ENCODE measurements at places on chromosomes 13 and 19.

GRCh38 chr19:52170863-52171320, 529 bp downstream of the ZNF836 start:
- DNase-seq, result no peak

GRCh38 chr13:81058211-81058915, 717.4 kb upstream of the SPRY2 start:
- DNase-seq, result no peak

GRCh38 chr13:98313023-98313921, 136.2 kb upstream of the RNF113B start:
- DNase-seq, result no peak

GRCh38 chr19:57563547-57563946, 3.9 kb upstream of the ZNF550 start:
- no peak for DNase-seq

- DNase-seq, result no peak
Measured at GRCh38 chr13:64339373-64340063, 2890.6 kb downstream of the PCDH9 start.

DNA sequence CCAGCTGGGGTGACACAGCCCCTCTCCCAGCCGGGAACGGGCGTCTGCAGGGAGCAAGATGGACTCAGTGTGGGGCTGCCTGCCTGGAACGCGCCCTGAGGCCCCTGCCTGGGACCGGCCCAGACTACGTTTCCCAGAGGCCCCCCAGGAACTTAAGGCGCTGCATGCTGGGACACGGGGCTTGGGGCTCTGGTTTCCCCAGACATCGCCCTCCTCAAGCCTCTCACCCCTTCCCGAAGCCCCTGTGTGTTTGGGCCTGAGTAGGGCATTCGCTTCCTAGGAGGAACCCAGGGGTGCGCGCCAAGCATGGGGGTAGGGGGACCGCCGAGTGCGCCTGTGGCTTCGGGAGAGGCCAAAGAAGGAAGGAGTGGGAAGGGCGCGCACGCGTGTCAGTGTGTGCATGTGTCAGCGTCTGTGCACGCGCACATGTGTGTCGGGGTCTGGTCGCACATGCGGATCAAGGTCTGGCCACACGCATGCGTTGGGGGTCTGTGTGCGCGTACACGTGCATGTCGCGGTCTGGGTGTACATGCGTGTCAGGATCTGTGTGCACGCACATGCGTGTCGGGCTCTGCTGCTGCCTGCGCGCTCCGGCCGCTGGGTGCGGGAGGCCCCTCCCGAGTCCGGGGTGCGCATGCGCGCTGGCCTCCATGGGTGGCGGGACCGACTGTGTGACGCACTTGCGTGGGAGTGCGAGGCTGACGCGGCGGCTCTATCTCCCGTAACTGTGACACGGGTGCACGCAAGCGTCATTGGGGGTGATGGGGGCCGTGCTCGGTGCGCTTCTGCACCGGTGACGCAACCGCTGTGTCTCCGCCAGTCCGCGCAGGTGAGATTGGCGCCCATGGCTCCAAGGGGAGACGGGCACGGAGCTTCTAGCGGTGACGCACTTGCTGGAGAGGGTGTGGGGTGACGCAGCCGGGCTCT, 16.2 kb downstream of the ZNF331 start:
- DNase-seq, result peak; percentile 90

DNA sequence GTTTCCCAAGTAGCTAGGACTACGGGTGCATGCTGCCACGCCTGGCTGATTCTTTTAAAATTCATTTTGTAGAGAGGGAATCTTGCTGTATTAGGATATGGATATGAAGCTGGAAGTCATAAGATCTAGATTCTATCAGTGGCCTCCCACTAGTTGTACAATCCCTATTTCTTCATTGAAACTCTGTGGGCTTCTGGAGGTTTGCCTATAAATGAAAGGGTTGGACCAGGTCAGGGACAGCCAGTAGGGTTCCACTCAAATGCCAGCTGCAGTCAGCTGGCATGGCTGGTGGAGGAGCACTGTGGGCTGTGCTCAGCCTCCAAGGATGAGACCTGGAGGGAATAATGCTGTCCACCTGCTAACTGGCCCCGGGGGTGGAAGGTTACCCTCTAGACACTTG, 110.2 kb upstream of the GJB6 start:
- no peak for DNase-seq

GRCh38 chr19:54517483-54517882, 14.9 kb downstream of the LAIR2 start:
- peak; percentile 81 for DNase-seq

DNA sequence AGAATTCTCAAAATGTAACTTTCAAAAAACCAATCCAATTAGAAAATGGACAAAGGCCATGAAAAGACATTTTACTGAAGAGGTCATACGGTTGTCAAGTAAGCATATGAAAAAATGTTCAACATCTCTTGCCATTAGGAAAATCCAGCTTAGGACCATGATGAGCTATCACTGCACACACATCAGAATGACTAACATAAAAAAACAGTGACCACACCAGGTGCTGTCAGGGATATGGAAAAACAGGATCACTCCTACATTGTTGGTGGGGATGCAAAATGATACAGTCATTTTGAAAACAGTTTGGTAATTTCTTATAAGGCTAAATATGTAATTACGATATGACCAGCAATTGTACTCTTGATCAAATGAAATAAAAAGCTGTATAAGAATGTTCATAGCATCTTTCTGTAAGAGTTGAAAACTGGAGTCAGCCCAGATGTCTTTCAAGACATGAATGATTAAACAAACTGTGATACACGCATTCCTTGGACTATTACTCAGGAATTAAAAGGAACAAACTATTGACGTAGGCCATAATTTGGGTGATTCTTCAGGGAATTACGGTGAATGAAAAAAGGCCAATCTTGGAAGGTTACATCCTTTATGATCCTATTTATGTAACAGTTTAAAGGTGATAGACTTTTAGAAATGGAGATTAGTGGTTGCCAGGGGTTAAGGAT, 26.9 kb upstream of the RCBTB2 start:
- no peak for DNase-seq

DNA sequence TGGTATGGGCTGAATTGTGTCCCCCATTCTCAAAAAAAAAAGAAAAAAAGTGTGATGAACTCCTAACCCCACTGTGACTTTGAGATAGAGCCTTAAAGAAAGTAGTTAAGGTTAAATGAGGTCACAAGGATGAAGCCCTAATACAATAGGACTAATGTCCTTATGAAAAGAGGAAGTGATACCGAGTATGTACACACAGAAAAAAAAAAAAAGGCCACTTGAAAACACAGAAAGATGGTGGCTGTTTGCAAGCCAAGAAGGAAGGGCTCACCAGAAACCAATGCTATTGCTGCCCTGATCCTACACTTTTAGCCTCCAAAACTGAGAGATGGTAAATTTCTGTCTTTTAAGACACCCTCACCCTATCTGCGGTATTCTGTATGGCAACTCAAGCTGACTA, 955.6 kb downstream of the PCDH17 start:
- DNase-seq, result no peak

- peak; percentile 87 for DNase-seq
Measured at GRCh38 chr19:46614114-46614722, 10.7 kb downstream of the PTGIR start.

DNA sequence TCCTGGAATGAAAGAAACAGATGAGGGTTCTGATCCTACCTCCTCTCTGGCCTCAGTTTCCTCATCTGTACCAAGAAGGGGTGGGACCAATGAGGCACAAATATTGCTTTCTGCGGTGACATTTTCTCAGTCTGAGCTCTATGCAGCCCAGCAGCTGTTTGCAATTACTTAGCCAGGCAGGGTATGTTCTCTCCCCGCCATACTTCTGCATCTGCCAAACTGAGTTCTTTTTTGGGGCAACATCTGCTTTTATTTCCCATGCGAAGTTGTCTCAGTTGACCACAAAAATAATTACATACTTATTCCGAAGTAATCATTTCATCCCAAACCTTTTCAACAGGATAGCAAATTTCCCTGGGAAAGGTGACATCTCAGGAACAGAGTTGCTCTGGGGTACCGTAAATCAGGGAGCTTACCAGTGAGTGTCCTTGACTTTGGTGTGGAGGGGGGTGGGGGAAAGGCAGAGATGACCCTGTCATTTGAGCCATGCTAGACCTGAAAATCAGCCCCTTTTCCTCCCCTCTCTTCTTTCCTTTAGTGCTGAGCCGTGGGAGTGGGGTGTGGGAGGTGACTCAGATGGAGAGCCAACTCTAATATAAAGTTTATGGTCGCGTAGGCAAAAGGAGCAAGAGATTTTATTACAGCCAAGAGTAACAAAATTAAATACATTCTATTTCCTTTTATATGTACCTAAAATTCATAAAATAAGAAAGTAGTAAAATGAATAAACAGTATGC, 165.7 kb upstream of the KL start:
- DNase-seq, result no peak

DNA sequence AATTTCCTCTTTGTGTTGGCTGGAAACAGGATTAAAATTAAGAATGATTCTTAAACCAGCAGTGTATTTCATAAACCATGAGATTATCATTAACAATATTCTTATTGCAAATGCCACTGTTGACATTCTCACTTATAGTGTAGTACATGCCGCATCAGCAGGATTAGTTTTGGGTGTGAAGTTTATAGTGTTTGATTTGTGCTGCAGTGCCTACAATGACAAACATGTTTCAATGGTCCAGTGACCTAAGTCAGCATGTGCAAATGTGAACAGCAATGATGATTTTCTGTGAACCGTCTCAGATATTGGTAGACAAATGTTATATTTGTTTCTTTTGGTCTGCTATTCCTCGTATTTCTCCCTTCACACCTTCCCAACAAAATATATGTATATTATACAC, 49.8 kb upstream of the TDRD3 start:
- no peak for DNase-seq

- no peak for DNase-seq
Measured at GRCh38 chr13:41236369-41236768, 27.0 kb downstream of the MTRF1 start.

GRCh38 chr19:5690955-5691821, 1.1 kb downstream of the RPL36 start:
- no peak for DNase-seq

DNA sequence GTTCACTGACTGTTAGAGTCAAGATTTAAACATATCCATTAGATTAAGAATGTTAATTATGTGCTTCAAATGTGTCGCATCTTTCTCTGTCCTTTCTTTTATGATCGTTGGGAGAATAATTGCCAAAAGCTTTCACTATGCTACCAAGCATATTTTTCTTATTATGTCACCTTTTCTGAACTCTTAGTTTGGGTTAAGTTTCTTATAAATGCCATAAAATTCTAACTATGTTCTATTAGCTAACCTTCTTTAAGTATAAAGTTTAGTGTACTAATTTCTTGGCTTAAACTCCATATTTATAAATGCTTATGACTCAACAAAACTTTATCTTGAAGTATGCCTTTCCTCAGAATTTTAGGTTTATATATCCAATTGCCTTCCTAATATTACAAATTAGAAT, 1759.4 kb downstream of the PCDH9 start:
- no peak for DNase-seq

DNA sequence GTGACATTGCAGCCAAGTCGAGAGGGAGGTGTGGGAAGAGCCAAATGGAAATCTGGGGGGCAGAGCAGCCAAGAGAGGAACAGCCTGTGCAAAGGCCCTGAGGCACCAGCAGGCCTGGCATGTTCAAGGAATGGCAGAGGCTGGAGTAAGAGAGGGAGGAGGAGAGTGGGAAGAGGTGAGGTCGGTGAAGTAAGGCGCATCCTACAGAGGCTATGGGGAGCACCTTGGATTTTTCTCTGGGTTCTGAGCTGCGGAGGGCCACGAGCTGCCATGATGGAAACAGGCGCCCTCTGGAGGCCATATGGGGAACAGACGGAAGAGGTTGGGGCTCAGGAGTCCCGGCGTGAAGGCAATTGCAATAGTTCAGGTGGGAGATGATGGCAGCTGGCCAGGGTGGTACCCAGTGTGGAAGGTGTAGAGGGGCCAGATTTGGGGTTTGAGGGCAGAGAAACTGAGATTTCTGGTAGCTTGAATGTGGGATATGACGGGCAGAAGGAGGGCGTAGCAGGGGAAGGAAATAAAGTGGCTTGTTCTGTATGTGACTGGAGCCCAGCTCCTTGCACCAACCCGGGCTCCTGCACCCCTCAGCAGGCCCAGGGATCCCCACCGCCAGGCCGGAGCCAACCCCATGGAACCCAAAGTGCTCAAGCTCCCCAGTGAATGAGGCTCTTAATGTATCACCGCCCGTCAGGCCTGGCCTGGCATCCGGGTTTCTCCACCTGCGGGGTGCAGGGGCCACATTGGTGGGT, 20.5 kb upstream of the STRN4 start:
- peak; percentile 72 for DNase-seq

DNA sequence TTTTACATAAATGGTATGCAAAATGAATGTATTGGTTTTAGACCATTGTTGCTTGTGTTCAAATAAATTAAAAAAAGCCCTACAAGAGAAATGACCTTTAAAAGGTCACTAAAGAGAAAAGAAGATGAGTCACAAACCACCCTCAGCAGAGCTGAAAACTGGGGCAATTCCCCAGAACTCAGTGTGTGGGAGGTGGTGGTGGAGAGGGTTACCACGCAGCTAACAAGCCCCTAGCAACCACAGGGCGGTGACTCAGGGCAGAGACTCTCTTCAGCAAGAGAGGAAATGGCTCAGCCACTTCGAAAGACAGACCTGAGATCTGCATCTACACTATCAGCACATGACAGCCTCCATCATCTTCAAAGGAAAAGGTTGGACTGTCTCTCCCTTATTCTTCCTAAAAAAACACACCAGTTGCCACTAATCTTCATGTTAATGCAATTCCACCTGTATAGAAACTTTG, 29.4 kb upstream of the NDFIP2 start:
- no peak for DNase-seq

DNA sequence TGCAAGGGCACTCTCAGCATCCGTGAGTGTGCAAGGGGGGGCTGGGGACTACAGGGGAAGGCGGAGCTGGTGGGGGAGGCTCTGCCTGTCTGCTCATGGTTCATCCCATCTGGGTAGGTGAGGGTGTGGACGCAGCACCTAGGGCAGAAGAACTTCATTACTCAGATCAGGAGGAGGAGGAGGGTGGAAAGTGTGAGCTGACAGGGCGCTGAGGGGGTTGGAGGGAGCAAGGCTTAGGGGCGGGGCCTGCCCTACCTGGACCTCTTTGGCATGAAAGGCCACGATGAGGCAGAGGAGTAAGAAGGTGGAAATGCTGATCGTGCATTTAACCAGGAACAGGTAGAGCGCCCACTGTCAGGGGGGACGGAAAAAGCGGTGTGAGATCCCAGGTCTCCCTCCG, 4.5 kb downstream of the KCNN4 start:
- no peak for DNase-seq

DNA sequence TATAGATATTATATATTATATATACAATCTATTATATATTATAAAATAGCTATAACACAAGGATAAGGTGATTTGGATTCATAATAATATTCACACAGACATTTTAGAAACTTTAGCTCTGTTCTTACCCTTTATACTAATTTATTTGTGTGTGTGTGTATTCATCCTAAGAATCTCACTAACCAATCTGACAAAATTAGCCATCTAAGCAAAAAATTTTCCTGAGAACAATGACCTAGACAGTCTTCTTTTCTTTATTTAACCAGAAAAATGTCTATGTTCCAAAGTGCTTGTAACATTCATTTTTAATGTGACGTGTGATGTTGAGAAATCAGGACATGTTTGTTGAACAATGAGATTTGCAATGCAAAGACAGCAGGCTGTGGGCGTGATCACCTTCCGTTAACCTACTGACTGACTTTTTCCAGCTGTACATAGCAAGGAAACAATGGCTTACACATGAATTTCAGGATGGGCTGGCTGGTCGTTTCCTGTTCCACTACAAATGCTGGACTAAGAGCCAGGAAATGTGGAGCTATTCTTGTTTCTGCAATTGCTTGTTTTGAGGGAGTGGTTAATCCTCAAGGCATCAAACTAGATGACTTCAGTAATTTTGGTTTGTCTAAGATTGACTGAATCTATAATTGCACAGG, 634.6 kb upstream of the ARGLU1 start:
- DNase-seq, result no peak

GRCh38 chr13:45336025-45336800, 4.8 kb downstream of the TPT1 start:
- no peak for DNase-seq
